ENCODE measurements at places on chromosomes 13 and 19.

GRCh38 chr13:76293751-76294150 is 592.5 kb downstream of the KCTD12 start:
- no peak for DNase-seq

- DNase-seq, result no peak
Observed at GRCh38 chr19:31676271-31677004, 327.2 kb upstream of the TSHZ3 start.

DNA sequence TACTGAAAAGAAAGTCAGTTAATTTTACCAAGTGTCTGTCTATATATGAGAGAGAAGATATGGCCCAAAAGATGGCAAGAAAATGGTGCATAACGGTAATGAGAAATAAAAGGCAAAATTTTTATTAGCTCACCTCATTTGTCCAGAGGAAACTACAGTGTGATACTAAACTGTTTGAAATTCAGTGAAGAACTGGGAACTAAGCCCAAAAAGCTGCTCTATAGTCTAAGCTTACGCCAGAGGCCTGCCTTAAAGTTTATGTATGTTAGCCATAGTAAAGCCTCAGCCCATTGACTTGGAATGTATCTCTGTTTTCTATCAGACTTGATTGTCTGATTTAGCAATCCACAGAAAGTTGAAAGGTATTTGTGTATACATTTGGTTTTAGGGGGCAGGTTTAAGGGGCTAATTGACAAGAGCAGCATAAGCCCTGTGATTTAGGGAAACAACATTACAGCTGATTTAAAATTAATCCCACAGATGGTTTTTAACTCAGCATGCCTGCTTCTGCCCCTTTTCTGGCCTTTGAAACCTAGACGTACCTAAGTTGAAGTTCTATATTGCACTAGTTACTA is 91.0 kb upstream of the MAB21L1 start:
- no peak for DNase-seq

GRCh38 chr19:20078581-20079031 is 806 bp downstream of the ZNF90 start:
- DNase-seq, result no peak

DNA sequence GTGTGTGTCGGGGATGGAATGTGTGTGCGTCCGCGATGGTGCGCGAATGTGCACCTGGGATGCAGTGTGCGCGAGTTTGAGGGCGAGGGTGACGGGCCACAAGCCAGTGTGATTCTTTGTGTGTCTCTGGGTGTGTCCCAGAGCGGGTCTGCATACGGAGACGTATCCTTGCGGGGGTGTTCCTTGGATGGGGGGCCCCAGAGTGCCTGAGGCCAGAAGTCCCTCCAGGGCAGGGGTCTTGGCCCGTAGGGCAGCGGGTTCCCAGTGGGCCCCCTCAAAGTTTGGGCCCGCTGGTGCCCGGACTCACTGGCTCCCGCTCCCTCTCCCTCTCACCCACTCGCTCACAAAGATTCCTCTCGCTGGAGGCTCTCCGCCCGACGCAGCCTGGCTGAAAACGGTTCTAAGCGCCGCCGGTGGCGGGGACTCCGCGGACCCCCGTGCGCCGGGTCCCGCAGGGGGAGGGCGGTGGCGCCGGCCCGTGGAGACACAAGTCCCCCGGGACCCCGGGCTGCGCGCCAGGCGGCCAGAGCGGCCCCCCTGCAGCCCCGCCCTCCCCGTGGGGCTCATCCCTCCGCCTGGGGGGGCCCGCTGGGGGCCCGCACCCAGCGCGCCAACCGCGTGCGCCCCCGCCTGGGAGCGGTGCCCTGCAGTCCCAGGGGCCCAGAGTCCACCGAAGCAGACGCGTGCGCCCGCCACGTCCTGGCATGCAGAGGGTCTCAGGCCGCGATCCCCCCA is 886 bp downstream of the CRLF1 start:
- DNase-seq, result no peak

GRCh38 chr13:30234619-30235162 is 72.7 kb downstream of the KATNAL1 start:
- no peak for DNase-seq

DNA sequence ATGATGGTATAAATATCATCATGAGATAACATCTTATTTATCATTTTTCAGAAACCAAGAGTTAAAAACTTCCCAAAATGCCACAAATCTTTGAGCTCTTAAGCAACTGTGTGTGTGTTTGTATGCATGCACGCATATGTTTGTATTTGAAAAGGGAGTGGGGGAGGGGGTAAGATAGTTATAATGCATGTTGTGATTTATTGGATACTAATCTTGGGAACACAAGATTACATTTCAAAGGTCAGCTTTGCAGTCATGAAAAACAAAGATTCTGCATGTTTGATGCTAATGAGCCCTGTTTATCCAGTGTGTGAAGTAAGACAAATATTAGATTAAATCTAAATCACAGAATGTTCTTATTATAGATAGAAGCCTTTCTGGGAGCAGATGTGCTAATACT is 355.9 kb downstream of the DCT start:
- no peak for DNase-seq
